ENCODE measurements at places on chromosomes 4 and X. TPM values are rescaled to one million over a fixed set of nuclear protein-coding genes. Genes with fewer than 3 reads are reported as not detected.
A peak's percentile ranks its signal among the peaks of the same experiment; 100 is the strongest.

The FAM184B gene
- total RNA-seq = 0.54 TPM

The CT45A5 gene
- total RNA-seq = not detected

The CFI gene
- total RNA-seq = not detected

The NPNT gene
- total RNA-seq = 3.1 TPM

The ANK2 gene
- 77.1 TPM for total RNA-seq

The POLN gene
- total RNA-seq = 3.6 TPM

GRCh38 chr4:2494992-2495391 lies 26.1 kb downstream of the RNF4 start:
- H3K36me3 ChIP-seq = peaks cover 45% of the 10 kb centered on the region
- no peak overlapping the region for H3K27ac ChIP-seq
- DNase-seq = no peak
- no peak overlapping the region for H3K4me3 ChIP-seq
- H3K4me1 ChIP-seq = no peaks in the 10 kb centered on the region
- H3K27me3 ChIP-seq = no peaks in the 10 kb centered on the region

- H3K27ac ChIP-seq = no peak overlapping the region
- no peaks in the 10 kb centered on the region for H3K36me3 ChIP-seq
- H3K4me3 ChIP-seq = no peak overlapping the region
- H3K27me3 ChIP-seq = no peaks in the 10 kb centered on the region
- DNase-seq = no peak
Measured at GRCh38 chrX:107940095-107940494, 42.1 kb downstream of the TEX13B start.

- DNase-seq = peak; percentile 80
- no peaks in the 10 kb centered on the region for H3K27me3 ChIP-seq
- no peaks in the 10 kb centered on the region for H3K36me3 ChIP-seq
- H3K4me1 ChIP-seq = peaks cover 21% of the 10 kb centered on the region
- peak overlapping the region; percentile 100 for H3K4me3 ChIP-seq
Measured at GRCh38 chr4:186725469-186726425, 2.1 kb upstream of the FAT1 start.

DNA sequence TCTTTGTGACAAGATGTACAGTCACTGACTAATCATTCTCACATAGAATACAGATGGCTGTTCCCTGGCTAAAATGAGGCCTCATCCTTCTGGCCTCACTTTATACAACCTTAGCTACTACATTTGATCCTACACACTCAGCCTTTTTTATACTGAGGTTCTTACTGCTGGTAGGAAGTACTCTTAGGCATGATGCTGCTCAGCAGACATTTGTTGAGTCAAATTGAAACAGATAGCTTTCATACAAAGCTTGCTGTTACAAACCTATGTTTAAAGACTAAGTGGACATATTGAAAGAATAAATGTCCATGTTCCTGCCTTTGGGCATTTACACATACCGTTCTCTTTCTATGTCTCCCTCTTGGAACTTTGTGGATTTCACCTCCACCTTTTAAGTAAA lies 154.9 kb downstream of the NPFFR2 start:
- no peak overlapping the region for H3K4me3 ChIP-seq
- H3K4me1 ChIP-seq = no peaks in the 10 kb centered on the region
- H3K27me3 ChIP-seq = no peaks in the 10 kb centered on the region
- DNase-seq = no peak
- no peaks in the 10 kb centered on the region for H3K36me3 ChIP-seq

GRCh38 chr4:169675825-169676224 lies 55.4 kb downstream of the CLCN3 start:
- no peak overlapping the region for H3K4me3 ChIP-seq
- H3K4me1 ChIP-seq = no peaks in the 10 kb centered on the region

- H3K4me3 ChIP-seq = no peak overlapping the region
- H3K4me1 ChIP-seq = no peaks in the 10 kb centered on the region
- no peaks in the 10 kb centered on the region for H3K36me3 ChIP-seq
- no peak overlapping the region for H3K27ac ChIP-seq
- no peaks in the 10 kb centered on the region for H3K27me3 ChIP-seq
Measured at GRCh38 chr4:70670332-70671014, 4.2 kb upstream of the JCHAIN start.

GRCh38 chr4:12458621-12459020 lies 1025.5 kb downstream of the RAB28 start:
- no peak overlapping the region for H3K27ac ChIP-seq
- H3K4me1 ChIP-seq = no peaks in the 10 kb centered on the region
- no peaks in the 10 kb centered on the region for H3K36me3 ChIP-seq
- H3K27me3 ChIP-seq = no peaks in the 10 kb centered on the region
- no peak for DNase-seq

DNA sequence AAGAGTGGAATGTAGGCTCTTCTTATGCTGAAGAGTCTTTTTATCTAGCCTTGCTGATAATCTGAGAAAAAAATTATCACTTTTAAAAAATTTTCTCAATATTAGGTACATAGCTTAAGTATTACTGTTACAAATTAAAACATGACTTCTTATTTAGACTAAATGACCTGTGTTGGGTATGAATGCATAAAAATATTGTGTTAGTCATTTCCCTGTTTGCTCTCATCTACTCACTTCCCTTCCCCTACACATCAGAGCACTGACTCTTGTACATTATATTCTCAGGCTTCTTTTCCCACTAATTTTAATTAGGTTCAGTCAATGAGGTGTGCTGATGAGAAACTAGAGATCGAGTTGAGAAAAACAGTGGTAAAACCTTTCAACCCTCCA lies 881.0 kb downstream of the PCDH18 start:
- peak overlapping the region; percentile 40 for H3K27ac ChIP-seq
- no peaks in the 10 kb centered on the region for H3K36me3 ChIP-seq
- no peak overlapping the region for H3K4me3 ChIP-seq
- DNase-seq = peak; percentile 20

DNA sequence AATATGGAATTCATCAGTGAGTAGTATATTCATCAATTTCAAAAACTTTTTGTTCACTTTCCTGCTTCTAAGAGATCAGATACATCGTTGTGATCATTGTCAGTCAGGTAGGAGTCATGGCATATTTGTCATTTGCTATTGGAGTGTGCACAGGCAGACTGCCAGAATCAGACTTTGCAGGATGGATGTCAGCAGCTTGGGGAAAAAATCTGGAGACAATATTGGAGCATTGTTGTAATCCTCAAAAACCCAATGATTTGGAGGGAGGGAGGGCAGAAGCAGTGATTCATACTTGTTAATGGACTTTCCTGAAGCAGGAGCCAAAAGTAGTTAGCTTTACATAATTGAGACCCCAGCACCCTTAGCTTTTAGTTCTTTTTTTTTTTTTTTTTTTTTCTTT lies 59.6 kb upstream of the DRP2 start:
- H3K4me3 ChIP-seq = no peak overlapping the region
- no peak overlapping the region for H3K27ac ChIP-seq
- no peaks in the 10 kb centered on the region for H3K27me3 ChIP-seq
- no peaks in the 10 kb centered on the region for H3K4me1 ChIP-seq
- H3K36me3 ChIP-seq = no peaks in the 10 kb centered on the region

- H3K4me1 ChIP-seq = no peaks in the 10 kb centered on the region
- H3K4me3 ChIP-seq = no peak overlapping the region
- no peaks in the 10 kb centered on the region for H3K36me3 ChIP-seq
- H3K27me3 ChIP-seq = no peaks in the 10 kb centered on the region
- no peak overlapping the region for H3K27ac ChIP-seq
Measured at GRCh38 chr4:121237069-121237399, 72.9 kb upstream of the TNIP3 start.

DNA sequence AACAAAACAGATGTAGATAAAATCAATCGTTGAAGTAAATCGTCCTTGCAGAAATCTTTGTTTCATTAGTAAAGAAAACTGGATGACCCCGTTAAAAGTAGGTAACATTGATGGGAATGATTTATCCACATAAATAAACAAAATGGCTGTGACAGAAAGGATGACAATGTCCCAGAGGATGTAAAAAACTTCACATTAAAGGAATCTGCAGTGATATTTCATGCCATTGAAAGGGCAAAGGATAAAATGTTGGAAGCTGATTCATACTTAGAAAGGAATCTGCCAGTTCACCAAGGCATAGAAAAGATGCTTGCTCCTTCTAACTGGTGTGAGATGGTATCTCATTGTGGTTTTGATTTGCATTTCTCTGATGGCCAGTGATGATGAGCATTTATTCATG lies 24.2 kb upstream of the EPGN start:
- no peaks in the 10 kb centered on the region for H3K36me3 ChIP-seq
- peak overlapping the region; percentile 50 for H3K27ac ChIP-seq
- H3K27me3 ChIP-seq = no peaks in the 10 kb centered on the region
- peak overlapping the region; percentile 19 for H3K4me3 ChIP-seq
- H3K4me1 ChIP-seq = peaks cover 13% of the 10 kb centered on the region

GRCh38 chrX:10526451-10526850 lies 93.9 kb downstream of the MID1 start:
- no peak overlapping the region for H3K27ac ChIP-seq
- H3K36me3 ChIP-seq = peaks cover 5% of the 10 kb centered on the region
- H3K27me3 ChIP-seq = no peaks in the 10 kb centered on the region
- no peak overlapping the region for H3K4me3 ChIP-seq

GRCh38 chr4:6963139-6963611 lies 53.5 kb downstream of the TBC1D14 start:
- H3K4me3 ChIP-seq = no peak overlapping the region
- no peak overlapping the region for H3K27ac ChIP-seq
- no peaks in the 10 kb centered on the region for H3K4me1 ChIP-seq

DNA sequence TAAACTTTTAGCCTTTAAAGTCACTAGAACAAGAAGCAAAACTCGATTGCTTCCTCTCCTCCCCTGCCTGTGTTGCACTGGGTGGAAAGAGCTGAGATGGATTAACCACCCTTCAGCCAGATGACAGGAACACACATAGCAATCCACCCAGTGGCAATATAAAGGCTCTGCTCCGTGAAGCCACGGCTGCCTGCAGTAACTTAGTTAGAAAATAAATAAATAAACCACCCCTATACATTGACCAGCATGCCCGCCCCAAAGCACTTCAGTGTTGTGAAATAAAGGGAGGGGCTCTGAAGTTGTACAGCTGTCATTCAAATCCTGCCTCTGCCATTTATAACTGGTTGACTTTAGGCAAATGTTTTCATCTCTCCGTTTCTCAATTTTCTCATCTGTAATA lies 217.1 kb upstream of the LDB2 start:
- no peaks in the 10 kb centered on the region for H3K36me3 ChIP-seq
- H3K27ac ChIP-seq = no peak overlapping the region
- no peak for DNase-seq
- no peaks in the 10 kb centered on the region for H3K27me3 ChIP-seq
- no peak overlapping the region for H3K4me3 ChIP-seq
- H3K4me1 ChIP-seq = no peaks in the 10 kb centered on the region

- peak; percentile 16 for DNase-seq
- no peaks in the 10 kb centered on the region for H3K36me3 ChIP-seq
- H3K27ac ChIP-seq = no peak overlapping the region
- H3K27me3 ChIP-seq = no peaks in the 10 kb centered on the region
Measured at GRCh38 chrX:21632027-21632426, 26.1 kb downstream of the KLHL34 start.

DNA sequence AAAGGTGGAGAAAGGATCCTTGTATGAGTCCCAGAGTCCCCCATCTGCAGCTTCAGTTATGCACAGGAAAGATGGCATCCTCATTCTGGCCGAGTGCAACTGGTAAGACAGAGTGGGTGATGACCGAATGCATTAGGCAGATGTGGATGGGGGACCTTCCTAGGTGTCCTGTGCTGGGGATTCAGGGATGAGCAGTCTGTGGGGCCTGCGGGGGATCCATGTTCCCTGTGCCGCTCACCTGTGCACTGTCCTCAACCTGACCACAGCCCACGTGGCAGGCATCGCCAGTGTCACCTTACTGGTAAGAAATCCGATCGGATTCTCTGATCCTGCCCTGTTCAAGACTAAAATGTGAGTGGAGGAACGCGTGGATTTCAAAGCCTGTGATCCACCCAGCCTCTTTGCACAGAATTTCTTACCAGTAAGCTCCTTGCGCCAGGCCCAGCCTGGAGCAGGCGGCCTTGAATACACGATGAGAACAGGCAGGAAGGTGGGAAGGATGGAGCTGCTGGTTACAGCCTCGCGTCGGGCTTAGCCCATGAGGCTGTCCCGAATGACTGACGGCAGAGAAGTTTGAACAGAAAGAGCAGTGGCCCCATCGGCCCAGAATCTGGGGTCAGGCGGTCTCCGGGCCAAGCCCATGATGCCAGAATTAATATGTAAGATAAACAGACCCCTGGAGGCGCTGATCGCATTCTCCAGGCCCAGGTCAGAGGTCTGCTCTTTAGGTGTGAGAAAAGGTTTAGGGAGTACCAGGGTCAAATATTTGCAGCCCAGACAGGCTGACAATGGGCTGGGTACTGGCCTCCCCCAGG lies 56.5 kb downstream of the CPZ start:
- peaks cover 9% of the 10 kb centered on the region for H3K27me3 ChIP-seq
- no peak overlapping the region for H3K27ac ChIP-seq
- H3K4me3 ChIP-seq = no peak overlapping the region

GRCh38 chr4:107900067-107900466 lies 31.3 kb upstream of the CYP2U1 start:
- no peak for DNase-seq
- no peak overlapping the region for H3K4me3 ChIP-seq
- no peak overlapping the region for H3K27ac ChIP-seq
- H3K4me1 ChIP-seq = peaks cover 14% of the 10 kb centered on the region
- peaks cover 23% of the 10 kb centered on the region for H3K27me3 ChIP-seq

DNA sequence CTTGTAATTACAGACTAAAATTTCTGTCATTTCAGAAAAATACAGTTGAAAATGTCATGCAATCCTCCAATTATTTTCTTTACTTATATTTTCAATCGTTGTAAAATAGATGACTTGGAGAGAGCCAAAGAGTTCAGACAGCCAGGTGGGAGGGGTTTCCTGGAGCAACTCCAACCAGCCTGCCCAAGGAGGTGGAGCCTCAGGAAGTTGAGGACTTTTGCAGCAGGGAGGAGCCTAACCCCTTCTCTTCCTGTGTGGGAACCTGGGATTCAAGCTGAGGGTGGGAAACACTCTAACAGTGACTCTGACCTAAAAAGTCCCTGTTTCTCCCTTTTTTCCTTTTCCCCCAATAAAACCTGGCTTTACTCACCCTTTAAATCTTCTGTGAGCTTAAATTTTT lies 72.2 kb upstream of the GABRG1 start:
- no peaks in the 10 kb centered on the region for H3K36me3 ChIP-seq
- no peak for DNase-seq
- H3K4me1 ChIP-seq = no peaks in the 10 kb centered on the region
- no peaks in the 10 kb centered on the region for H3K27me3 ChIP-seq
- no peak overlapping the region for H3K4me3 ChIP-seq

DNA sequence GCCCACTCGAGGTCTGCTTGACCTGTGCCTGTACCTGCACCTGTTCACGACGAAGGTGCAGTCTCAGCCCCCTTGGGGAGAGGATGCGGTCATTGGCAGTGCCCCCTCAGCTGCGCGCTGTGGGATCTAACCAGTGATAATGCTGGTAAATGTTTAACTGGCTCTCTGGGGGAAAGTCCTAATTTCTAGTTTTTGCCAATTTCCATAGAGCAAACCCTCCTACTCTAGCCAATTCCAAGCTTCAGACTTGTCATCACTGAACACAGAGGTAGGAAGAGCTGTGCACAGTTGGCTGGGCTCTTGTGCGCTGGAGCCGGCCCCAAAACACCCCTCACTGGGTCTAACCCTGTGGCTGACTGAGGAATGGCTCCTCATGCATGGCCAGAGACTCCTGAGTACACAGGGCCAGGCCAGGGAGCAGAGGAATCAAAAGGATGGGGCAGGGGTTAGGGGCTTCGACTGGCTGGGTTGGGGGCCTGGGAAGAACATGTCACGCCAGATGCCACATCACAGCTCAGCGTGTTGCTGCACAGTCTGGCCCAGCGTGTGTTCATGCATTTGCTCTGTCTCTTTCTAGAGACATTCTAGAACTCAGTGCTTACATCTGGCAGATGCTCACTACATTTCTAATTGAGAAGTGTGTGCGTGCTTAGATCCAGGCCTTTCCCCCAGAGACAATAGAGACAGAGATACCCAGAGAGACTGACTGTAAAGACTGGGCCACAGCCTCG lies 270.8 kb downstream of the BCOR start:
- H3K4me1 ChIP-seq = no peaks in the 10 kb centered on the region
- no peaks in the 10 kb centered on the region for H3K36me3 ChIP-seq
- no peak overlapping the region for H3K4me3 ChIP-seq
- no peak overlapping the region for H3K27ac ChIP-seq

All from astrocyte (in vitro differentiated cells and primary cell).